ENCODE measurements at places on chromosomes 7 and 10.

- DNase-seq, result no peak
Observed at GRCh38 chr7:116952635-116953371, 498 bp upstream of the ST7 start.

DNA sequence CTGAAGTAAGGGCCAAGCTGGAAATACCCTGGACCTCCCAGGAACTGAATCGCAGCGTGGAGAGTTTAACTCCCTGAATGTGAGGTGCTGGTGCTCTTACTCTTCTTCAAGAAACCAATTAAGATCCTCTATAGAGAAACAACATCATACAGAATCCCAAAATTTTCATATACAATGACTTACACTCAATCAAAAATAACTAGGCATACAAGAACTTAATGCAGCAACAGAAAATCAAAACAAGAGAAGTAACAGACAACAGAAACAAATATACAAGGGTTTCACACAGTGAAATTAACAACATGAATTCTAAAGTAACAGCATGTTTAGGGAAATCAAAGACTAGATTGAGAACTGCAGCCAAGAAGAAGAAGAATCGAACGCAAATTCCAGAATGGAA is 37.7 kb downstream of the RNF216 start:
- no peak for DNase-seq

GRCh38 chr10:42646687-42647640 is 8.6 kb upstream of the ZNF33B start:
- DNase-seq, result no peak

GRCh38 chr10:124614003-124614659 is 130.0 kb downstream of the FAM53B start:
- no peak for DNase-seq

DNA sequence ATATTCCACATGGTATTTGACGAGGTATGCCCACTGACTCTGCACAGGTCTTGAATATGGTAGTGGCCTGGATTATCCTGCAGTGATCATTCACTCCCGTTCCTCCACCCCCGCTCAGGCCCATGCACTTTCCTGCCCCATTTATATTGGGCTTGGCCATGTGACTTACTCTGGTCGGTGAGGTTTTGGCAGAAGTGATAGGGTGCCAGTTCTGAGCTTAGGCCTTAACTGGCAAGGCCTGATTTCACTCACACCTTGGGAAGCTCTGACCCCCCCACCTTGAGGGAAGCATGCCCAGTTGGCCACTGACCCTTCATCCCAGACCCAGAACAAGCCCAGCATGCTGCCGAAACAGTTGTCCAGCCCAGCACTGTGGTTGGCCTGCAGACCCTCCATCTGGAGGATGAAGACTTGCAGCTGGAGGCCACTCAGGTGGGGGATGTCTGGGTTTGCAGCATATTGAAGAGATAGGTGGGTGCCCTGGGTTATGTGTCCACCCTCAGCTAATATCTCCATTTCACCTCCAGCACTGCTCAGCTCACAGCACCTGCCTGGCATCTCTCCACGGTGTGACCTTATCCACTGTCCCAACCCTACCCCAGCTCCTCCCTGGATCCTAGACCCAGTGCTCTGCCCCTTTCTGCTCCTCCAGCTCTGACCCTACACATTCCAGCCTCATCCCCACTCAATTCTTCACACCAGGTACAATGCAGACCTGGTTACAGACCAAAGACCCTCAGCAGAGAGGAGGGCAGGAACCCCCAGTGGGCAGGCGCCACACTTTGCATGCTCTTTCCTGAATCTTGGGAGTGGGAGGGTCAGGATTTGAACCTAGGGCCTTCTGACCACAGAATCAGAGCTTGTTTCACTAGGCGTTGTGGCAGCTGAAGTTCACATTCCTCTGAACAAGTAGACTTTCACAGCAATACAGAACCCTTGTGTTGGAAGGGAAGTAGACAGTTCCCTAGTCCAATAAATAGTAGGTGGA is 138.1 kb upstream of the CHST15 start:
- peak; percentile 78 for DNase-seq

Measured in activated CD4-positive, alpha-beta T cell treated with anti-CD3 and anti-CD28 coated beads, Interleukin-2, amount 10 ng/mL, durations not matched to agents 7 days and 5 days (primary cell).